ENCODE measurements at places on chromosomes 1 and 21.

DNA sequence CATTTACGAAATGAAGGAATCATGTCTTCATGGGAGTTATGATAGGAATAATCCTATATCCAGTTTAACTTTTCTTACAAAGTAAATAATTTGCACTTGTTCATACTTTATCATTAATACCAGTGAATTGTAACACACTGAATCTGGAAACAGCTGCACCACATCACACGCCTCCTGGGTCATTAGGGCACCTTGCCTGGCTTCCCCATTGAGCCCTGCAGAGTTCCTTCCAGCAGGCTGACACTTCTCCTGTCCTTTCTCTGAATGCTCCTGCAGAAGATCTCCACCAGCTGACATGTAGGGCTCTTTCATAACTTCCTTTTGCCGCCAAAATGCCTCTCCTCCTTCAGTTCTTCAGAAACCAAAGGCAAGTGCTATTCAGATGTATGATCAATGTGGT is 201.1 kb downstream of the DAB1 start:
- no peak for DNase-seq

- no peak for DNase-seq
Observed at GRCh38 chr1:11920239-11920903, 5.9 kb downstream of the KIAA2013 start.

- no peak for DNase-seq
Observed at GRCh38 chr1:113891631-113892220, 4.3 kb upstream of the BCL2L15 start.

- DNase-seq: no peak
Observed at GRCh38 chr1:53250325-53250724, 12.0 kb upstream of the MAGOH start.

- DNase-seq: no peak
Observed at GRCh38 chr1:206893380-206893779, 3.9 kb upstream of the IL24 start.

- DNase-seq: no peak
Observed at GRCh38 chr1:40664167-40664537, 1.3 kb downstream of the RIMS3 start.

GRCh38 chr1:114458237-114458777 is 52.7 kb downstream of the TRIM33 start:
- no peak for DNase-seq

- no peak for DNase-seq
Observed at GRCh38 chr1:238647877-238648276, 738.5 kb upstream of the CHRM3 start.

DNA sequence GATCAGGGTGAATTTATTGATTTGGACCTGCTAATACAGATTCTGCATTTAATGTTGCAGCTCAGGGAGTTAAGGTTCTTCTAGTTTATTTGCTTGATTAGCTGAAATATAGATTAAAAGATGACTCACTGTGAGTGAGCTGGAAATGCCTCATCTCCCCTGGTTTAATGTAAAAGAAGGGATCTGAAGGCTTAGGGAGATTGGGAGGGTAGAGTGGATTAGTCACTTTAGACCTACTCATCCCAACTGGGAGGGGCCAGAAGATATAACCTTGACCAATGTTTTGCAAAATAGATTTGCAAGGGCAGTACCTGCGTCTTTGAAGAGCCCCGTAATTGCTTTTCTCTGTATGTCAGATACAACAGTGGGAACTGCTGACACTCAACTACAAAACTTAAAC is 922.8 kb upstream of the ADGRL4 start:
- DNase-seq: no peak

- DNase-seq: no peak
Observed at GRCh38 chr1:22150923-22151322, 8.0 kb upstream of the WNT4 start.

DNA sequence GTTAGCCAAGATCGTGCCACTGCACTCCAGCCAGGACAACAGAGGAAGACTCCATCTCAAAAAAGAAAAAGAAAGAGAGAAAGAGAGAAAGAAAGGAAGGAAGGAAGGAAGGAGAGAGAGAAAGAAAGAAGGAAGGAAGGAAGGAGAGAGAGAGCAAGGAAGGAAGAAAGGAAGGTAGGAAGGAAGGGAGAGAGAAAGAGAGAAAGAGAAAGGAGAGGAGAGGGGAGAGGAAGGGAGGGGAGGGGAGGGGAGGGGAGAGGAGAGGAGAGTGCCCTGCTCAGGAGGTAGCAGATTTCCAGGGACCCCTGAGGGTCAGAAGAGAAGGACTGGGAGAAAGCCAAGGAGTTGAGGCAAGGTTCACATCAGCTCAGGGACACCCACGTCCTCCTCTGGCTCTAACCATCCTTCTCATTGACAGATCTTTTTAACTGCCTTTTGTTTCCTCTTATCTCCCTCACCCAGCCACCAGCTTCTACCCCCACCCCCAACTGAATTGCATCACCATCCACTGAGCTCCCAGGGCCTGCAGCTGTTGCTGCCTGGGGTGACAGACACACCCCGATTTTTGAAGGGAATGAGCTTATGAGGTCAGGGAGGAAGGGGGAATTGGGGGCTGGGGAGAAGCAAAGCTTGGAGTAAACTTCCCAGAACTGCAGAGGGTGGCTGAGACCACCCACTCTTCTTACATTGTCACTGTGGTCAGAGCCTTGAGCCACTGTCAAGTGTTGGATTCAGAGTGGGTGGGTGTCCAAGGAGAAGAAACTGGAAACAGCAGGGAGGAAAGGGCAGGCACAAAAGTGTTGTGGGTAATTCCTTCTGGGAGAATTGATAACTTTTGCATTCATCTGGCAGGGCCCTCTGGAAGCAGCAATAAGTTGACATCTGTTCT is 91.6 kb downstream of the GLUL start:
- DNase-seq: no peak

DNA sequence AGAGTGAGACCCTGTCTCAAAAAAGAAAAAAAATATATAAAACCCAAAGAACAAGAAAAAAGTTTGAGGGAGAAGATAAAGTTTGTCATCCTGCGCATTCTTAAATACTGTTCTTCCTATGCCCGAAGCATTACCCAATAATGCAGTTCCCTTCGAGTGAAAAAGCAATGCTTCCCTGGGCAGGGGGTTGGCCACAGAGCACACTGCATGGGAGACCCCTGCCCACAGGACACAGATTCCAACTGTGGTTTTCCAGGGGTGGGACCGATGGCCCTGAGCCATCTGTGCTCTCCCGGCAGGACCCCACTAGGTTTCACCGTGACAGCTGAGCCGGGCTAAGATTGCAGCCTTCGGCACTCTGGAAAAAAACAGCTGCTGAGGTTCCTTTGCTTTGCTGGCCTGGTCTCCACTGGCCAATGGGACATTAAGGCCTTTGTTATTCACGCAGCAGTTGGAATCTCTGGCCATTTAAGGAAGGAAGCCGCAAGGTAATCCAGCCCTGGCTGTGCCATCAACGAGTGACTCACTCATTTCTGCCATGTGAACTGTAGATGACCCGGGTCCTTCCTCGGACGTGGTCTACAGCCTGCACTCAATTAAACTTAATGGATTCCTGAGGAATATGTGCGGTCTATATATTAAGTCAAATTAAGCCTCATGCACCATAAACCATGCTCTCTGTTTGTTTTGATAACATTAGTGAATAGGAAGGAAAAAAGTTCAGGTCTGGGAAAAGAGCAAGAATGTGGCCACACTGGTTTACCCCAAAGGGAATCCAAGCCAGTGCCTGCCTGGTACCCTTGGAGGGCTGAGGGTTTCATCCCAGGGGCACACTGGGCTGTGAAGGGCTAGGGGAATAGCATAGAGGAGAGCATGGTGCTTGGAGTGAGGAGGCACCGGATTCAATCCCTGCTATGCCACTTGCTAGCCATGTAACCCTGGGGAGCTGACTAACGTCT is 163.2 kb downstream of the ZBTB18 start:
- DNase-seq: no peak

DNA sequence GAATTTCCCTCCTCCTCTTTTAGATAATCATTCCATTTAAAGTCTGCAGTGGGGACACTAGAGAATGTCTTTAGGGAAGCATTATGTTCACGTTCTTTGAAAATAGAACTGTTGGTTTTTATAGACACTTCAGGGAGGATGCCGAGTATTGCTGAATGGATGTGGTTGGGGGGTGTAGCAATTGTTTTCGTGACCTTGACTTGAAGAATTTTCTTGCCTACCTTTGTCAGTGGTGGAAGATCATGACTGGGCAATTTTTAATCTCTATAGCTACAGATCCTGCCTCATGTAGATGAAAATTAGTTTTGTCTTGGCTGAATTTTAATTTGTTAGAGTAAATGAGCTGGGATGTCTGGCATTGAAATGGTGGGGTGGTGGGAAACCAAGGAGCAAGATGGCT is 3.8 kb downstream of the SMG7 start:
- DNase-seq: no peak

DNA sequence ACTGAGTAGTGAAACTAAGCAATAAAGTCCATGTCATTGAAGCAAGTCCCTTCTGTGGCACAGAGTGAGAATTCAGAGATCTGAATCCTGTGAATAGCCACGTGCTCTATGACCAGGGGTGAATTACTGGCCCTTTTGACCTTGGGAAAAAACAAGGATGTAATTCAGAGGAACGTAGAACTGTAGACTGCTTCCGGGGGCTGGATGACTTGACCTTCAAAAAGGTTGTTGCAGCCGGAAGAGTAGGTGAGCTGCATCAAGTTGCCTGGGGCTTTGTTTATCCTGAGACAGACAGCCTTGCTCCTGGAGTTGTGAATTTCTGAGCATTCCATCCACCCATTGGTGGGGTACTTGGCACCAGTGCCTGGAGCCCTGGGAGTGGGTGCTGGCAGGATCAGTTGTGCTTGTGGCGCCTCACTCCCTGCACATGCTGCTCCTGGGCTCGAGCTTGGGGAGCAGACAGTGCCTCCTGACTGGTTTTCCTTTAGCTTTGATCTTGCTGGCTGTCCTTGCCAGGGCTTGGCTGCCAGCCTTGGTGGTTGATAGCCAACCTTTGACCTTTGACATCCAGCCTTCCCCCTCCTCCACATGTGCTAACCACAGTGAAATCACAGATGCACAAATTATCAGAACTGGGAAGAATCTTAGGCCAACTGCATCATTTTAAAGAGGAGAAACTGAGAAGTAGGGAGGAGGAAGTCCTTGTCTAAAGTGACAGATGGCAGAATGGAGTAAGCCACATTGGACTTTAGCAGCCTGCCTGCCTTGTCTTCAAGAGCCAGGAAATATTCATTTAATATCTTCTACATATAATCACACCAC is 16.2 kb upstream of the MYOG start:
- DNase-seq: no peak

DNA sequence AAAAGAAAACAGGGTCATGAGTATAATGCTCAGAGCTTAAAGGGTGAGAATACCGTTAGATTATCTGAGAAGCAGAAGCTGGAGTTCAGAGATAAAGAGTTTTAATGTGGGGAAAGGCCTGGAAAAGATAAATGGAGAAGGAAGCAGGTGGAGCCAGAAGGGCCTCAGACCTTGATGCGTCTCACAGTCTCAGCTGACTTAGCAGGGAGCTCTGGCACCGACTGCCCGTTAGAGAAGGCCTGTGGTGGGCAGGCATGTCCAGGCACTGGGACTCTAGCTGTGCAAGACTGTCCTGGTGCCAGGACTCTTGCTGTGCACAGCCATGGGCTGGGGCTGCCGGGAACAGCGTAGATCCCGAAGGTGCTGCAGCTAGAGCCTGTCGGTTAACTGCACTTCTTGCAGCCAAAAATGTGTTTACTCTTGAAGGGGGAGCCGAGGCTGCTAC is 3.8 kb upstream of the SLAMF9 start:
- DNase-seq: no peak

GRCh38 chr1:15501208-15502032 is 22.6 kb downstream of the CASP9 start:
- peak; percentile 93 for DNase-seq

DNA sequence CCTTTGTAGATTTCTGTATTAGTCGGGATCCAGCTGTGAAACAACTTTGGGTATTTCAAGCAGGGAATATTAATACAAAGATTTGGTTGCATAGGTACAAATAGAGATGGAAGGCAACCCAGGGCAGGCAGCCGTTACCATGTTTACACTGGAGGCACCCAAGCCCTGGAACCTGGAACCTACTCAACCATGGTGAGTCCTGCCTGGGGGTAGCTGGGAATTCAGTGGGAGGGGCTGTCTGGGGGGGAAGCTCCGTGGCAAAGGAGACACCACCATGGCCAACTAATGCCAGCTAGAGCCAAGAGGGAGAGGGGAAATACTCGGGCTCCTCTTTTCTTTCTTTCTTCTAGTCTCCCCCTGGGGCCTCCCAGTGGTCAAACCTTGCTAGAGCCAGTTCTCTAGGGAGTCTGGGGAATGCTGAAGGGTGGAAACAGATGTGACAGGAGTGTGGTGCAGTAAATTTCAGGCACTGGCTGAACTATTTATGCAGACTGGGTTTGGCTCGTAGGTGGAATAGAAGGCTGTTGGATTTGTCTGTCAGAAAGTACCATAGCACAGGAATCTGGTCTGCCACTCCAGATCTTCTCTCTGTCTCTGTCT is 91.9 kb upstream of the CACNA1E start:
- DNase-seq: no peak

GRCh38 chr1:17287130-17287776 is 20.7 kb upstream of the PADI4 start:
- no peak for DNase-seq

DNA sequence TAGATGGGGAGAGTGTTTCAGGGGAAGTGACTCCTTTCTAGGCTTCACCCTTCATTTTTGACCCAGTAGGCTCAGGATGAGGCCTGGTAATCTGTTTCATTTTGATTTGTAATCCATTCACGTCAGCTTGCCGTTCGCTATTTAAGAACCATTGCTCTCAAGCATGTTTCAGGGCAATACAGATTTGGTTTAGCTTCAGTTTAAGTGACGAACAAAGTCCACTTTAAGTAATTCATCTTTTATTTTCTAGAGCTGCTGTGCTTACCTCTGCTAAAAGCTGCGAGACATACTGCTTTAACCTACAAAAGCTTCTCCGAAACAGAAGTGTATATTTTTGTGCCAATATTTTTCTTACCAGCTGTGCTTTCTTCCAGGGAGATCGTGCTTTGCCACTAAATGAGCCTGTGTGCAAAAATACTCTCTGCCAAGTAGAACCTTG is 8.9 kb upstream of the FMO3 start:
- no peak for DNase-seq

- no peak for DNase-seq
Observed at GRCh38 chr1:218658899-218659298, 313.8 kb downstream of the TGFB2 start.

- DNase-seq: no peak
Observed at GRCh38 chr1:56056438-56057287, 522.7 kb downstream of the PLPP3 start.

- no peak for DNase-seq
Observed at GRCh38 chr1:235822685-235823084, 44.0 kb downstream of the LYST start.

DNA sequence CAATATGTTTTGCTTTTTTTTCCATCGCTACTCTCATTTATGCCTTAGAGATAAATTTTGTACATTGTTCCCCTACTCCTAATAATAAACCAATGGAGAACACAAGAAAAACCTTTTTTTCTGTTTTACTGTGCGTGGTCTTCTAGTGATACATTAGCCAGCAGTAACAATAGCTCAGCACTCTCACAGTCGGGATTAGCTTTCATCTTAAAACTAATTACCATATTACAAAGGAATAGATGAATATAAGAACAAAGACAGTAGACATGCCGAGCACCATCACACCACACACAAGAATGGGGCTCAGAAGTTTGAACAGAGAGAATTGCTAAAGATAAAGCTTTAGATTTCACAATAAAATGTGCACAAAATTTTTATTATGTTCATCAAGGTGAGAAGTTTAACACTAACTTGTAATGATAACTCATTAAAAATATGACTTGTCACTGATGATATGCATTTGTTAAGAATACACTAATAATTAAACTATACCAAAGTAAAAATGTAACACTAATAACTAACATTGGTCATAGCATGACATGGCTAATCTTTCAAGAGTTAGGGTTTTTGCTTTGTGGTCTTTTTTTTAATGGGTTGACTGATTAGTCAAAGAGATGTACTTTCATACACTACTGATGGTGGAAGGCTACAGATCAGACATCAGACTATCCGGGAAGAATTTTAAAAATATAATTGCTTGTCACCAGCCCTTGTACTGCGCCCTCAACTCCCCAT is 61.8 kb downstream of the EXTL2 start:
- no peak for DNase-seq

All from NCI-H510A treated with DMSO at 0.1 percent for 48 hours (cell line).